ENCODE measurements at places on chromosomes 13 and 19. TPM values are rescaled to one million over a fixed set of nuclear protein-coding genes. Genes with fewer than 3 reads are reported as not detected.

Gene ODAD3
- 0.79 TPM for total RNA-seq

GRCh38 chr13:60090574-60090973 is 73.2 kb downstream of the DIAPH3 start:
- DNase-seq: no peak

DNA sequence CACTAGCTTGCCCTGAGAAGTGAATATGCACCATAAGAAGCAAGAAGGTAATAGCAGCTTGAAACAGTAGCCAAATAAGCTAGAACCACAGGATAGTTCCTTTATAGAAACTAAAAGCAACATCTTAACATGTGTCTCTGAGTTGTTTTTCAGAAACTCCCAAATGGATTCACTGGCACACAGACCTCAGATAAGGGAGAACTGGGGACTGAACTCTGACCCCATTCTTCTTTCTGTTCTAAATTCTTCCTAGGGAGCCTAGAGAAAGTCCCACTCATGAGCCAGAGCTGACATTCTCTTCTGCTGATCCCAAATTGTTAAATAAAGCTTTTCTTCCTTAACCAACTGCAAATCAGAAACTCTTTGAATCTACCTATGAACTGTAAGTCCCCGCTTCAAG is 146.1 kb downstream of the PCDH9 start:
- DNase-seq: no peak

DNA sequence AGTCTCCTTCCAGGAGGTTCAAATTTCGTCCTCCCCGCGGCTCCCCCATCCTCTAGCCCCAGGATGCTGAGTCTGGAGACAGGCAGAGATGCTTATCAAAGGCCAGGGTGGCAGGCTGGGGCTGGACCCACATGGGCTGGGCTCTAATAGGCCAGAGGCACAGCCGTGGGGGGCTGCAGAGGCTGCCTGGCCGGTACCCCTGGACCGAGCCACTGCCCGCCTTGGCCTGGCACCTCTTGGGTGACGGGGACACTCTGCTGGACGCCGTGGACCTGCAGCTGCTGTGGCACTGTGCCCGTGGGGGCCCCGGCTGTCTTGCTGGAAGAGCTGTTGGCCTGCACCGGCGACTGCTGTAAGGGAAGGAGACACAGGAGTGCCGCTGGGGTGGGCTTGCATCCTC is 25.8 kb downstream of the RFX1 start:
- no peak for DNase-seq

Gene ZNF429
- total RNA-seq: 30.7 TPM

DNA sequence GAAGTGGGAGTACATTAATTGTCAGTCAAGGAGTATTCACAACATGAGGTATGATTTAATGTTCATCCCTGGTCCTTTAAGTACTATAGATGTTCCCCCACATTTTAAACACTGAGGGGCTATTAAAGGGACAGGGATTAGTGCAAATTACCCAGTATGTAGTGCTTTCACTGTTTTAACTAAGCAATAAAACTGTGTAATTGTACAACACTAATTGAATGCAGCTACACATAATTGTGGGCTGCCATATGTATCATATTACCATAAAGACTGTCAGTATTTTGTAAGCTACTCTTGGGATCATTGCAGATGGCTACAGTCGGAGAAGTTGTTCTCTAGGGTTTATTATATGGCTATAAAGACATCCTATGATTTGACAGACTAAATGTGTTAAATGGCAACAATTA is 316.6 kb downstream of the DCLK1 start:
- DNase-seq: no peak

DNA sequence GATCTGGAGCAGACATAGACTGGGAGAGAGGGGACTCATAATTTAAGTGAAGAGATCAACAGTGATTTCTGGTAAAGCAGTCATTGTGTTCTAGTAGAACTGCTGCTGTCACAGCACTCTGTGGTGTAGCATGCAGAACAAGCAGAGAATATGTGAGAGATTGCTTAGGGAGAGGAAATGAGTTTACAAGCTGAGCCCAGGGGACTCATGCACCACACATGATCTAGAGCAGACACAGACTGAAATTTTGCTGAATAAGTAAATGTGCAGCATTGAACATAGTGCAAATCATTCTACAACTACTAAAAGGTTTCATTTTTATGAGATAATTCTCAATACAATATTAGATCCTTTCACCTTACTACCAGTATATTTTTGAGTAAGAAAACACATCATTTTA is 125.7 kb downstream of the MYO16 start:
- DNase-seq: no peak

All from OCI-LY7 (cell line).